ENCODE measurements at places on chromosomes 3 and 15.

DNA sequence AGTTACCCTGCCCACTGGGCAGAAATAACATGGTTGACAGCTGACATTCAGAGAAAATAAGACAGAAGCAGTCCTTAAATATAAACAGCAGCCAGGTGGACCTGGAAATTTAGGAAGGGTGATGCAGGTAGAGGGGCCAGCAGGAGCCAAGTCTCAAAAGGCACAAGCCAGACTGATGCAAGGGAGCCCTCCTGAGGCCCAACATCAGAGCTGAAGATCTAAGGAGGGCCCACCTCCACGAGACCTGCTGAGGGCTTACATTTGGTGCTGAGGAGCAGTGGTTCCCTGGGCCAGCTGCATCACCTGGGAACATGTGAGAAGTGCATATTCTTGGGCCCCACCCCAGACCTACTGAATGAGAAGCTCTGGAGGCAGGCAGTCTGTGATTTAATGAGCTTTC, 105.5 kb upstream of the TRIM42 start:
- no peak for DNase-seq

GRCh38 chr15:83992324-83993031, 243.1 kb upstream of the GOLGA6L4 start:
- no peak for DNase-seq

GRCh38 chr15:48510976-48511375, 134.5 kb downstream of the FBN1 start:
- DNase-seq = no peak

DNA sequence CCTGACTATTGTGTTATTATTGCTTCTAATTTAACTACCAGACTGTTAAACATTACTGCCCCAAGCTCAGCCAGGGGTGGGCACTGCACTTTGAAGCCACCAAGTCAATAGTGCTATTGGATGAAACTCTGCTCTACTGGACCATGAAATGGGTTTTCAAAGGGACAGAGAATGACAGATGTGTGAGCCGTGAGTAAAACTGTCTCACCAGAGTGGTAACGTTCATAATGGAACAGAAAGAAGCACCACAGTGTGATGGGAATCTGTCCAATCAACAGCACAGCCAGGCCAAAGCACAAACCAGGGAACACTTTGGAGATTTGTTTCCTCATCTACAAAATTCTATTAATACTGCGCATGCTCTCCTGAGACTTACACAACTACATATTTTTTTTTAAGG, 171.8 kb upstream of the LPP start:
- no peak for DNase-seq

DNA sequence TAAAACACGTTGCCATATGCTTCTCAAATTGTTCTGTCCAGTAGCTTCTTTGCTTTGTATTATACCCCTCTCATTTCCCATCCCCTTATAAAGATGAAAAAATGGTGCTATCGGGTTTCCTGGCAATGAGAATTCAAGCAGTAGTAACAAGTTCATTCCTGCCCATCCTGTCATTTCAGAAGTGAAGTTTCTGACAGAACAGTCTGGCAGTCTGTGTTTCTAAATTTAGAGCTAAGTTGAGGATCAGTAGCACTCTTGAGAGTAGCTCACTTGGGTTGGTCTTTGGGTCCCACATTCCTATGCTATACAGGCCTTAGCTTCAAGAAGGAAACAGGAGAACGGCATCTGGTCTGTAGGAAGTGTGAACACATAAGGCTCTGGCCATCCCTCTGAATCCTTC, 134.6 kb downstream of the GHSR start:
- DNase-seq = no peak

GRCh38 chr3:15645740-15646501, 44.4 kb downstream of the BTD start:
- no peak for DNase-seq

DNA sequence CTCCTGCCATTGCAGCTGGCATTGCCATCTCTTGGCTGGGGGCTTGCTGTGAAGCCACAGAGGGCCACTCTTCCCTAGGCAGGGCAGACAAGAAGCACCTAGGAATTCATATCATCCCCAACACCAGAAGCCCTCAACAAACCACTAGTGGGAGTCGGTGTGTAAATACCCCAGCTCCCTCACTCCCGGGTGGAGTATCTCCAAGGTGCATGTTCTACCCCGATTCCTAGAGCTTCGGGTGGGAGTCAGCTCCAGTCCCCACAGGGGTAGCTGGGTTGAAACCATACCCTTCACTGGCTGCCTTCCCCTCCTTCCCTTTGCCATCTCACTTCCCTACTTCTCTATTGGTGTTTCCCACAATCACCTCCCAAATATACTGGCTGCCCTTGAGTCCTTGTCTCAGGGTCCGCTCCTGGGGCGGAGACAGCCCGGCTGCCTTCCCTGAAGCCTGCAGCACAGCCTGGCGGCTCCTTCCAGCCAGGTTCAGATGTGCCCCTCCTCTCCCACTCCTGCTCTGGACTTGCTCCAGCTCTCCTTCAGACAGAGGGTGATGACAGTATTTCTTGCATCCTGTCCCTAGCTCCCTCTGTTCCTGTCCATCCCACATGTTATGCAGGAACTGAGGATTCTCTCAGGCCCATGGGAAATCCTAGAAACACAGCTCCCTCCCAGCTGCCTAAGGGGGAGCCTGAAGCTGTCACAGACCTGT, 33.3 kb downstream of the FAM3D start:
- no peak for DNase-seq

GRCh38 chr15:91946581-91947292, 93.2 kb downstream of the SLCO3A1 start:
- no peak for DNase-seq

DNA sequence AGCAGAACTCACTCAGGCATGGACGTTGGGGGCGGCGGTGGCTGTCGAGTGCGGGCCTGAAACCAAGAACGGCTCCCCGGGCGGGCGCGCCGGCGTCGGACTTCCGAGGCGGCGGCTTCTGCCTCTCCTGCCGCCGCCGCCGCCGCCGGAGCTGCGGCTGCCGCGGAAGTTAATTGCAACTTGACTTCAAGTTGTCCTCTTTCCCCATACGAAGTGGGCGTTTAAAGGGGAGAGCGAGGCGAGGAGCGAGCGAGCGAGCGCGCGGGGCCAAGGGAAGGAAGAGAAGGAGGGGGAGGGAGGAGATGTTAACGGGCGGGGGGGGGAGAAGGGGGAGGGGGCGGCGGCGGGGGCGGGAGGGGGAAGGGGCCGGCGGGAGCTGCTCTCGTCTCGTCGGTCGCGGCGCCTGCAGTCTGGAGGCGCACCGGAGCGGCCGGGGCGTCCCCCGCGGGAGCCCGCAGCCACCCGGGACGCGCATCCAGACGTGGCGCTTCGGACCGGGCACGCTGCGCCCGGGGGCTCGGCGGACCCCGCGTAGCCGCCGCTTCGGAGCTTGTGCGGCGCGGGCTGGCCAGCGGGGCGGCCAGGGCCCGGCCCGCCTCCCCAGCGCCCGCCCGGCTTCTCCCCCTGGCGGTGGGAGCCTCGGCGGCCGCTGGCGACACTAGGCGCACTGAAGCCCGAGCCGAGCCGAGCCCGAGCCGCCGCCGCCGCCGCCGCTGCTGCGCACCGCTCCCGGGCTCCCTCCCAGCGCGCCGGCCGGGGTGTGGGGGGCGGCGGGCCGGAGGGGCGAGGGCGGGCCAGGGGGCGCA, 19.7 kb upstream of the SATB1 start:
- DNase-seq = peak; percentile 29

DNA sequence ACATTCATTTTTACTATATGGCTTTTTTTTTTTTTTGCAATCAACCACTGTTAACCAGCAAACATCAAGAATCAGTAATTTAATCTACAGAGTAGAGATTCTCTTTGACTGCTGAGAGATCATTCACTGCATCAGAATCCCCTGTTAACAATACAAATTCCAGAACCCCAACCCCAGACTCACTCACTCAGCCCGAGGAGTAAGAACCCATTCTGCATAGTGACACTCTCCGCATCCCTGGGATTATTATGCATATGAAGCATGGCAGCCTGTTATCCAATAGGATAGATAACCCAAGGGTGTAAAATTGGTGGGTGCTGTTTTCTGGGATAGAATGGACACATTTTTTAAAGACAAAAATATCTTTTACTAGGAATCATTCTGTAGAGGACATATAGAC, 76.3 kb upstream of the CCDC39 start:
- no peak for DNase-seq

- no peak for DNase-seq
These were observed 11.5 kb upstream of the RTP1 start for GRCh38 chr3:187185759-187186158.

DNA sequence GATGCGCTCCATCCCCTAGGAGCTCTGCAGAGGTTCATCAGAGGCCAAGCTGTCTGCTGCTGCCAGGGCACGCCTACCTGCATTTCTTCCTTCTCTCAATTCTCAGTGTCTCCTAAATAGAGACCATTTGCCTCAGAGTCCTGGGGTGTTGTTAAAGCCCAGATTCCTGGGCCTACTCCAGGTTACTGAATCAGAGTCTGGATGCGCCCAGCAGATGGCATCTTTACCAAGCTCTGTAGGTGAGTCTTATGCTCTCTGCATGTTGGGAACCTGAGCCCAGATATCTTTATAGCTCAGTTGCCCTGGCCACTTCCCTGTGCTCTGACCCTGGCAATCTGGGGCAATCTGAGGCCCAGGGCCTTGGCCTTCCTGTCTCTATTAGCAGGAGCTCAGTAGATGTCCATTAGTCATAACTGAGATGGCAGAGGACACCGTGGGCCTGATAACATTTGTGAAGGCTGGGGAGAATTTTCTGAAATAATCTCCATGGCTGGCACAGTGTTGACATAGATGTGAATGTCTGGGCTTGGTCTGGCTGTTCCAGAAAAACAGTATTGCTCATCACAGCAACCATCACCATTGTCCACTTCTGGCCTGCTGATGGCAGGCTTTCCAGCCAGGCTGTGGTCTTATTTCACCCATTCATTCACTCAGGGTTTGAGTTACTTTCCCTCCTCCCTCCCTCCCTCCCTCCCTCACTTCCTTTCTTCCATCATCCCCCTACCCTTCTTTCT, 13.3 kb upstream of the RBP1 start:
- no peak for DNase-seq

DNA sequence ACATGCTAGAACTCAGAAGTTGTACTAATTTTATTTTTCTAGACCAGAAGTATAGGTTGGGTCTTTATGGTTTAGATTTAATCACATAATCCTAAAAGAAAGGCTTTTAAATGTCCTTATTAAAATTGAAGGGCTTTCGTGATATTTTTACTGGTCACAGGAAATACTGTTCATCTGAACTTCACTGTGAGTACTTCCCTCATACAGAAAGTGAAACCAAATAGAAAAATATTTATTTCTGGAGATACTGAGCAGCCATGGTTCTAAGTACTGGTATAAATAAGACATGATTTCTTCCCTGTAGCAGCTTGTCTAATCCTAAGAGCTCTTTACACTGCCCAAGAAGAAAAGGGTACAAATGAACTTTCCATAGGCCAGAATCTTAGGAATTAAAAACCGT, 2.0 kb downstream of the SNRK start:
- DNase-seq = peak; percentile 17

DNA sequence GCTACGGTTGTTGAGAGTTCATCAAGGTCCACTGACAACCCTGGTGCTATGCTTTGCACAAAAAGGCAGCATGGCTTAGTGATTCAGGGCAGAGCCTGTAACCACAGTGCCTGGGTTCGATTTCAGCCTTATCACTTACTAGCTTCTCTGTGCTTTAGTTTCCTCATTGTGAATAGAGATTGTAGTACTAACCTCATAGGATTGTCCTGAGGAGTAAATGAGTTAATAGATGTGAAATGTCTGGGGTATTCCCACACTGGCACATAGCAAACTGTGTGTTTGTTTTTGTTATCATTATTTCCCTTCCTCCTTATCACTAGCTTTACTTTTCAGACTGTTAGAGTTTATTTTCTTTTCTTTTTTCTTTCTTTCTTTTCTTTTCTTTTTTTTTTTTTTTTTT, 16.3 kb downstream of the CRTAP start:
- DNase-seq = no peak

- DNase-seq = no peak
These were observed 10.7 kb downstream of the KLF15 start for GRCh38 chr3:126346466-126346865.

- DNase-seq = no peak
These were observed 80.1 kb upstream of the GBE1 start for GRCh38 chr3:81841540-81841939.

DNA sequence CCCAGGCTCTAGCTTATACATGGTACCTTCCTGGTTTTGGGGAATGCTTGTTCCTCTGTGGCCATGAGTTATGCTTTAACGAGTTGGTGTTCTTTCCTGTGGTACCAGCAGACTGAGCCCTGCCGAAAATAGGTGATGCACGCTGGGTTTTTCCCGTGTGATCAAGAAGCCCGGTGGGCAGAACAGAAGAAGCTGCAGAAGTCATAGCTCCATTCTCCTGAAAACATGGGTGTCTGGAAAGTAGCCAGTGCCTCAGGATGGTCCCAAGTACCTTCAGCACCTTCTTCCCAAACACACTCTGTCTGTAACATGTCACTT, 25.2 kb downstream of the MAPKBP1 start:
- DNase-seq = no peak

Data from GM18507 (cell line).